Keratinocyte (primary cell): ENCODE measurements at places on chromosomes 13 and 19. TPM values are rescaled to one million over a fixed set of nuclear protein-coding genes. Genes with fewer than 3 reads are reported as not detected.

DNA sequence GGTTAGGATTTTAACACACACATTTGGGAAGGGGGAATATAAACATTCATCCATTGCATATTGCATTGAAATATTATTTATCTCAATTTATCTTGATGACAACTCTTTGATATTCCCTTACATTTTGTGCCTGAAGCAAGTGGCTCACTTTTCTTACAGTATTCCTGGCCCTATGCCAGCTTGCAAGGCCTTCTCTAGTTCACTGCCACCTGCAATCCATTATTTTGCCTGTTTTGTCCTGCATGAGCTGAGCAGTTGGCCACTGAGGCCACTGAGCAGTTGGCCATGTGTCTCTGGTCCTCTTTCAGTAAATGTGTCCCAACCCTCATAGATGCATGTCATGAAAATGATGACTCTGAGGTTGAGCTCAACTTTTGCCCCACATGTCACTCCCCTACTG, 49.8 kb downstream of the CBY2 start:
- no peak overlapping the region for H3K27ac ChIP-seq
- H3K4me1 ChIP-seq, result no peaks in the 10 kb centered on the region
- H3K36me3 ChIP-seq, result no peaks in the 10 kb centered on the region
- peaks cover 8% of the 10 kb centered on the region for H3K27me3 ChIP-seq

GRCh38 chr19:10998045-10998533, 37.3 kb downstream of the SMARCA4 start:
- H3K36me3 ChIP-seq, result peaks cover 34% of the 10 kb centered on the region
- no peak overlapping the region for H3K27ac ChIP-seq
- no peaks in the 10 kb centered on the region for H3K27me3 ChIP-seq

DNA sequence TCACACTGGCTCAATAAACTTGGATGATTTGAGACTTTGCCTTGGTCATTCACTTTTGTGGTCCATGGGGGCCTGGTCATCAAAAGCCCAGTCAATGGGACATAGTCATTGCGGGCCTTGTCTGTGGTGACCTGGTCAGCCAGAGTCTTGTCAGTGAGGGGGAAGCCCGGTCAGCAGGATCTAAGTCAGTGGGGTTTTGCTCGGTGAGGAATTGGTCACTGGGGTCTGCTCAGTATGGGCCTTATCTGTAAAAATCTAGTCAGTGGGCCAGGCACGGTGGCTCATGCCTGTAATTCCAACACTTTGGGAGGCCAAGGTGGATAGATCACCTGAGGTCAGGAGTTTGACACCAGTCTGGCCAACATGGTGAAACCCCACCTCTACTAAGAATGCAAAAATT, 63.7 kb upstream of the TPM4 start:
- no peak overlapping the region for H3K27ac ChIP-seq
- H3K36me3 ChIP-seq, result no peaks in the 10 kb centered on the region
- no peaks in the 10 kb centered on the region for H3K4me1 ChIP-seq
- DNase-seq, result no peak

FGF22 gene
- 0.05 TPM in 1 of 3 replicates, not detected in the others for polyA plus RNA-seq

PLPP2 gene
- 13.4 to 45.9 TPM (median 13.6 TPM) in 3 replicates for polyA plus RNA-seq
